ENCODE measurements at places on chromosomes 3 and 15.

DNA sequence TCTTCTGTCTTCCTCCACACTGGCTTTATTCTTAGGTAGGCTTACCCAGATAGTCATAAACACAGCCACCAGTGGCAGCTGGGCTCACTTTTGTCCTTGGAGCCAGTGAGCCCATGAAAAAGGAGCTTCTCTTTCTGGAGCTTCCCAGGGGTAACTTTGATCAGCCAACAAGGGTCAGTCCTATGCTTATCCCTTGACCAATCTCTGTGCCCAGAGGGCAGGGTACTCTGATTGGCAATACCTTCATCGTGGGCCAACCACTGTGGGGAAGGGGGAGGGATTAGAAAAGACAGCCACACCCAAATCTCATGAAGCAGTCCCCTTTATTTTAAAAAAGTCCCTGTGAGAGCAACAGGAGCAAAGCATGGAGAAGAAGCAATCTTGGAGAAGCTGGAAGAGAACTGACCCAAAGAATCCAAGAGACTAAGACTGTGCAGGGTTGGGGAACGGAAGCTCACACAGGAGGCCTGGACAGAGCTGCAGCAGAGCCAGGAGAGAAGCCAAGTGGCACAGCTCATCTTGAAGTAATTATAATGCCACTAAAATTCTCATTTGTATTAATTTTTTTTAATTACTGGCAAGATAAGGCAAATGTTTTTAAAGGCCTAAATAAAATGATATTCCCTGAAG lies 70.4 kb downstream of the SSUH2 start:
- no peak for DNase-seq

DNA sequence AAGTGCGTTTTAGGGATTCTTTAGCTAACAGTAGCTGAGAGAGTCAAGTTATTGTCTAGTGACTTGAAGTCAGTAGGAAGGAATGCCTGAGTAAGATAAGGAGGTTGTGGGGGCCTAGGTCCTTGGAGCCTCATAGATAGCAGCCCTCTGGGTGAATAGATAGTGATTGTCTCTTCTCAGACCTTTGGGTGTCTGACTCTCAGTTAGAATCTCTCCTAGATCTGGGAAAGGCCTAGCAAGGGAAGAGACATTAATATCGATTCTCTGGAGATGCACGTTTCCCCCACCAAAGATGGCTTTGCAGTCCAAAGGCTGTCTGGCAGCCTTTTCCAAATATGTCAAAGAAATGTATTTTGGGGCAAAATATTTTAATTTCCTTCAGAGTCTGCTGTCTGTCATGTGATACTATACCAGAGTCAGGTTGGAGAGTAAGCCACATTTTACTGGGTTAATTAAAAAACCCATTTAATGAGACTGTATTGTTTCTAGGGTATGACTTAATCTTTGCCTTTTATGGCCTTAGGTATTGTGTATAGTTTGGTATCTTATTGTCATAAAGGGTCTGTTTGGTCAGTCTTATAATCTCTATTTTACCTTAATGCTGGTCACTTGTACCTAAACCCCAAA lies 92.2 kb downstream of the ST6GAL1 start:
- no peak for DNase-seq

GRCh38 chr3:30984855-30985749 lies 90.6 kb upstream of the GADL1 start:
- DNase-seq = peak; percentile 1

GRCh38 chr3:179687967-179688535 lies 35.2 kb downstream of the USP13 start:
- DNase-seq = no peak

- DNase-seq = no peak
Measured at GRCh38 chr3:4224331-4224730, 78.8 kb upstream of the SETMAR start.
